ENCODE measurements at places on chromosomes 1 and 21.

GRCh38 chr1:28087614-28088167 is 719 bp downstream of the EYA3 start:
- no peak for DNase-seq

GRCh38 chr1:10515976-10516750 is 41.4 kb downstream of the PEX14 start:
- DNase-seq = no peak

DNA sequence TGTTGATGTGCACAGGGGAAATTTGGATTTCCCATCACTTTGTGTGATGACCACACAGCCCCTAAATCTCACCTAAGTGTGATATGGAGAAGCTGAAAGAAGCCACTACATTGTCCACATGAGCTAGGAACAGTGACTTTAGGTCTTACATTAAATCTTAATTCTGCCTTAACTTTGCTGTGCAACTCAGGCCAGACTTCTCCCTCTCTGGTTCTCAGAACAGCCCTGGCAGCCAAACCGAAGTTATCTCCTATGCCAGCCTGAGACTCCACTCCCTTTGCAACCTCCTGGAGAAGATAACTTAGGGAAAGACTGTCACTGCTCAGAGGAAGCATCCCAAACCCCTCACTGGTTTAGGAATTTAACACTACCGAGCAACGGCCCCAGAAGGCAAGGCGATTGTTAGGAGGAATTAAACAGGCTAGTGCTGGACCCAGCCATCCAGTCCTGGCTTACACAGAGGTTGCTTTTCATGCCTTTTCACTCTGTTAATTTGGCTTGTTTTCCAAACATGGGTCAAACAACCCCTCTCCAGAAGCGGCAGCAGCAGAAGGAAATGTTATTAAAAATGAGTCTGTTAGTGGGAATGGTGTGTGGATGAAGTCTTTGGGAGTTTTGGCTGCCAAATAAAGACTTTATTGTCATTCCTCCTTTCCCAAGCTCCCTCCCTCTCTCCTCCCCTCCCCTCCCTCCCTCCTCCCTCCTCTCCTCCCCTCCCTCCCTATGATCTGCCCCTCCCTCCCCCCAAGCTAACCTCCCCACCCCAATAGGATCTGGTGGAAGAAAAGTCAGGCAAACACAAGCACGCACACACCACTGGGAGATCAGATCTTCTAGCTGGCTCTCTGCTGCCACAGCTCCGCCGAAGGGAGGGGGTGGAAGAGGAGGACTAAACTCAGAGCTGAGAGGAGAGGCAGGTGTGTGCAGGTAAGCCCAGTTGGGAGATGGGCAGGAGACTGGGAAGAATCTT is at the start of gene PRELP:
Gene PRELP (plus strand): TSS at position 795 of the 970 bp plus-strand sequence. CDS start 7,379 bp downstream, outside the sequence.
- no peak for DNase-seq

DNA sequence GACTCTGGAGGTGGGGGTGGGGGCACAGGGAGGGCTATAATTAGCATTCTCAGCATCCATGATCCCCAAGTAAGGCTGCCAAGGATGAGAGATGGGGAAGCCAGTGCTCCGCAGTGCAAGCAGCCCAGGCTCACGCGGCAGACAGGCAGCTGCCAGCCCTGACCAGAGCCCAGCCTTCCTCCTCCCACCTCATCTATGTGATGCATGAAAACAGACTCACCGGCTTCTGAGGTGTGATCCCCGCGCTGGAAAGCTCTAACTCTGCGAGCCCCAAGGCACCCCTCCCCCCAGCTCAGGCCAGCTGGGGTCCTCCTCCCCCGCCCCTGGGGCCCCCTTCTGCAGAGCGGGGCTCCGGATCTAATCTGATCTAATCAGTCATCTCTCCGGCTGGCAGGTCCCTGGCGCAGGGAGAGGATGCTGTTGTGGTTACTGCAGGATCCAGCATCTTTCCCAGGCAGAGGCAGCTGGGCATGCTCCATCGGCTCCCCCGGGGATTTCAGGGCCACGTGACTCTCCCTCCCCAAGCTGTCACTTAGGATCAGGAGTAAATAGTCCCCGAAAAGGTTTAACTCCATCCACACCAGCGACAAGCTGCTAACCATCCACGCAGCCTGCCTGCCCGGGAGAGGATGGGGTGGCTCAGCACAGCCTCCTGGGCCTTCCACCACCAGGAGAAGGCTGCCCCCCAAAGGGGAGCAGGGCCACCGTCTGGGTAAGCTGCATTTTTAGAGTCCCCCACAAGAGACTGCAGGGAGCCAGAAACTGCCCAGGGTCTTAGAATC is at the start of gene PLEKHA6:
Gene PLEKHA6 (minus strand): TSS at position 456 of the 782 bp plus-strand sequence. CDS start 86,202 bp downstream, outside the sequence.
- no peak for DNase-seq

DNA sequence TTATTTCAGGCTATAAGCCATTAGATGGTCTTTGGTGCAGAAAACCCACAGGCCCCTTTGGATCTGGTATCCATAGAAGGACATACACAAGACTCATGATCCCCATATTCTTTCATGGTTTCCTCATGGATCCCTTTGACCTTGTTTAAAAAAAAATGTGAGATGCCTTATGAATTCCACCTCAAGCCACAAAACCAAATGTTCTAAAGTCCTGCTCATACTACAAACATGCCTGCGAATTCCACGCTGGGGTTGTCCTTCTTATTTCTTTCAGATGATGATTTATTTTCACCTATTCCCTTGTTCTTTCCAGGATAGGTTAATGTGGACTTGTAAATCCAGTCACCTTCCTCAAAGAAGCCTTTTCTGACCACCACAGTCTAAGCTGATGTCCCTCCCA is 256.9 kb upstream of the DPYD start:
- no peak for DNase-seq

DNA sequence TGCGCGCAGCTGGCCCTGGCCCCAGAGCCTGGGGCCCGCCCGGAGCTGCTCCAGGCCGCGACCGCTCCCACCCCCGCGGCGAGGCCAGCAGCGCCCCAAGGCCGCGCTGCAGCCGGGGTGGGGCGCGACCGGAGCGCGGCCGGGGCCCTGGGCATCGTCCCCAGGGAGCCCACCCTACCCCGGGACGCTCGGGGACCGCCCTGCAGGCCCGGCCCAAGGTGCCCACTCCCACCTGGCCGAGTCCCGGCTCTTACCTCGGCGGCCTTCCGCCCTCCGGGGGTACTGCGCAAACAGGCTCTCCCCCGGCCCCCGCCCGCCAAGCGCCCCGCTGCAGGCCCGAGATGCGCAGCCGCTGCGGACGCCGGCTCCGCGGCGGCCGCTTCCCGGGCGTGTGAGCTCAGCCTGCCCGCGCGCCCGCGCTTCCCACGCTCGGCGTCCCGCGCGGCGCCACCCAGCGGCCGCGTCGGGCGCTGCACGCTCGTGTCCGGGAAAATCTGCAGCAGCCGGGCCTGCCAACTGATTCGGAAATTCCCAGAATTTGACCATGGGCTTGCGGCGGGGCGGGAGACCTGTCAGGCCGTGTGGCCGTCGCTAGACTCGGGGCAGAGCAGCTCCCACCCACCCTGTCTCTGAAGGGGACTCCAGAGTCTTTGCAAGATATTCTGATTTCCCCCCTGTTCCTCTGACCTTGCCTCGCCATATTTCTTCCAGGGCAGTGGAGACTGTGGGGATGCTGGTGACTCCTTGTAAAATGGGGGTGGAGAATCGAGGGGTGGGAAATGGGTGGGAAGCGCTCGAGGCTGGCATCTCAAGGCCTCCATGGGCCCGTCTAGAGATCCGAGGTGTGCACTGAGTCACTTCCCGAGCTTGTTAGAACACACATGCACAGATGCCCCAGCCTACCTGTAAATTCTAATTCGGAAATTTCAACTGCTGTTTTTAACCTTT is 41.9 kb downstream of the CD34 start:
- peak; percentile 71 for DNase-seq
